ENCODE measurements at places on chromosomes 4 and X.

- H3K4me3 ChIP-seq = no peak overlapping the region
- peaks cover 3% of the 10 kb centered on the region for H3K27me3 ChIP-seq
- no peaks in the 10 kb centered on the region for H3K36me3 ChIP-seq
- no peak overlapping the region for H3K27ac ChIP-seq
- no peak for DNase-seq
These were observed 53.4 kb upstream of the ATP8A1 start for GRCh38 chr4:42710329-42710728.

DNA sequence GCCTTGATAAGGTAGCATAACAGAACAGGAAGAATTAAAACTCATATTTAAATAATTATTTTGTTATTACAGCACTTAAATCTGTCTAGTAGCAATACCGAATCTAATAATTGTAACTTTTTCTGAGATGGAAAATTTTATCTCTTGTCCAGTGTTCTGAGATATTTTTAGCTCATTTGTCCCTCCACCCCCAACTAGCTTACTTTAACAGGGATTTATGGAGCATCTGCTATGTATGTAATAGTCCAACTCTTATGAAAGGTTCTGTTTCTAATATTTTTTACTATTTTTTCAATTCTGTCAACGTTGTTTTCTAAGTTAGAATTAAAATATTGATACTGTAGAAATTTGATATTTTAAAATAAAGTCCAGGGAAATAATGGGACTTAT, 38.2 kb upstream of the NUDT6 start:
- H3K4me3 ChIP-seq = no peak overlapping the region
- no peak for DNase-seq
- H3K36me3 ChIP-seq = no peaks in the 10 kb centered on the region
- no peaks in the 10 kb centered on the region for H3K27me3 ChIP-seq
- no peak overlapping the region for H3K27ac ChIP-seq
- H3K4me1 ChIP-seq = no peaks in the 10 kb centered on the region

- no peak overlapping the region for H3K4me3 ChIP-seq
- peaks cover 12% of the 10 kb centered on the region for H3K36me3 ChIP-seq
- H3K4me1 ChIP-seq = no peaks in the 10 kb centered on the region
- H3K27me3 ChIP-seq = peaks cover 4% of the 10 kb centered on the region
These were observed 56.2 kb downstream of the DLG3 start for GRCh38 chrX:70500826-70501225.

GRCh38 chrX:94414746-94415145, 740.7 kb downstream of the FAM133A start:
- peaks cover 2% of the 10 kb centered on the region for H3K27me3 ChIP-seq
- no peak for DNase-seq
- no peaks in the 10 kb centered on the region for H3K4me1 ChIP-seq
- no peak overlapping the region for H3K4me3 ChIP-seq

GRCh38 chr4:45241976-45242375, 515.6 kb upstream of the GNPDA2 start:
- no peak overlapping the region for H3K27ac ChIP-seq
- H3K4me1 ChIP-seq = no peaks in the 10 kb centered on the region
- no peak overlapping the region for H3K4me3 ChIP-seq
- no peaks in the 10 kb centered on the region for H3K36me3 ChIP-seq
- no peak for DNase-seq

DNA sequence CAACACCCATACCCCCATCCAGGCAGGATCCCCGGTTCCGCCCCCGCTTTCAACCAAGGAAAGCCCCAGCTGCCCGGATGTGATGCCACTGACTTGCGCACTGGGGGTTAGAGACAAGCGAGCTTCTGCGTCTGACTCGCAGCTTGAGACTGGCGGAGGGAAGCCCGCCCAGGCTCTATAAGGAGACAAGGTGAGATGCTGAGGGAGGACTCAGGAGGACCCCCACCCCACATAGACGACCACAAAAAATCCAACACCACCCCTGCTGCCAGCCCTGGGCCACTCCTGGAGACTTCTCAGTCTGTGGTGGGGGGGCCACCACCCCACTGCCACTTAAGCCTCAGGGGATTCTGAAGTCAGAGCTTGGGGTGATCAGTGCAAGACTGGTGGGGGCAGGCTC, at the start of gene MAGEA4:
MAGEA4 (plus strand) TSS at position 110 of the 400 bp plus-strand sequence. CDS start 10,776 bp downstream, outside the sequence.
- no peaks in the 10 kb centered on the region for H3K36me3 ChIP-seq
- no peak for DNase-seq
- H3K4me1 ChIP-seq = no peaks in the 10 kb centered on the region
- H3K27me3 ChIP-seq = no peaks in the 10 kb centered on the region
